GM04503 (cell line): ENCODE measurements at places on chromosomes 12 and 14.

GRCh38 chr12:128933039-128933438 is 79.8 kb downstream of the GLT1D1 start:
- DNase-seq: no peak

DNA sequence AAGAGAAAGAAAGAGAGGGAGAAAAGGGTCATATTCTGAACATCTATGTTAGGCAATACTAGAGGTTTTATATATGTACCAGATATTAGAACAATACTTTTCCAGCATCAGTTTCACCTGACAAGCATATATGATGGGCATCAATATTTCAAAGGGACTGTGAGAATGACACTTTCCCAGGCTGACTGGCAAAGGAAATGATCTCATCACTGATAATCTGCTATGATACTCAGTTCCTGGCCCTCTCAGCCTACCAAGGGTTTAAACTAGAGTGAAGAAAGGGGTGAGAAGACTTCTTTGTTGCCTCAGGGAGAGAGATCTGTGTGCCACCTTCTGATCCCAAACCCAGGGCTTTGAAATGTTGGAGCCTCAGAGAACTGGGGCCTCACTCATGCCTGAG is 183.5 kb downstream of the TTC8 start:
- DNase-seq: no peak

DNA sequence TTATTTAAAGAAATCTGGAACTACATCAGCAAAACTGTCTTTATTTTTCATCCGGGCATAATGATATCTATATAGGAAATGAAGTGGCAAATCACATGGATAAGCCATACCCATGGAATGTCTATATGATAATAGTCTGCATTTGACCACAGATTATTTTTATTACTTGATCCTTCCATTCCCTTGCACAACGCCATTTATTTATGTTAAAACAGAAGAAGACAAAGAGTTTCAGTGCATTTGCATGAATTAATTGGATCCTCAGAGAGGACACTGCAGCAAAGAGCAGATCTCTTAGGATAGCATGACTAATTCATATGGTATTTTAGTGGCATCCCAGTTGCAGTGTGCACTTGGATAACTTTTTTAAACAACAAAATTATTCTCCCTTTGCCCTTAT is 345.0 kb downstream of the CCDC91 start:
- DNase-seq: peak; percentile 27

GRCh38 chr14:51073731-51074130 is 21.2 kb downstream of the TRIM9 start:
- no peak for DNase-seq

- DNase-seq: no peak
These were observed 797.4 kb upstream of the FBXO33 start for GRCh38 chr14:40229676-40230075.

GRCh38 chr12:131202592-131203378 is 249.1 kb downstream of the ADGRD1 start:
- DNase-seq: no peak

GRCh38 chr12:1872448-1872847 is 46.0 kb downstream of the CACNA2D4 start:
- no peak for DNase-seq

DNA sequence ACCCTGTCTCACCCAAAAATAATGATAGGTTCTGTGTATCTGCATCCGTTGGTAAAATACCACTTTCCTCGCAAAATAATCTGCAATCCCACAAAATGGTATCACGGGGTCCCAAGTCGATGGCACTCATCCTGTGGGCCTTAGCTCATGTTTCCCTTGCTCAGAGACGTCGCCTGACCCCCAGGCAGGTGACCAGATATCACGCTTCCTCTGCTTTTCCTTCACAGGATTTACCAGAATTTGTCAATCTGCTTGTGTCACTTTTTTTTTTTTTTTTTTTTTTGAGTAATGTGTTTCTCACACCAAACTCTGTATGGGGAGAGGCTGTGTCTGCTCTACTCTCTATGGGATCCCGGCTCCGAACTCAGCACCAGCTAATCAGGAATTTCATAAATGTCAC is 162.7 kb downstream of the PRKCH start:
- no peak for DNase-seq

DNA sequence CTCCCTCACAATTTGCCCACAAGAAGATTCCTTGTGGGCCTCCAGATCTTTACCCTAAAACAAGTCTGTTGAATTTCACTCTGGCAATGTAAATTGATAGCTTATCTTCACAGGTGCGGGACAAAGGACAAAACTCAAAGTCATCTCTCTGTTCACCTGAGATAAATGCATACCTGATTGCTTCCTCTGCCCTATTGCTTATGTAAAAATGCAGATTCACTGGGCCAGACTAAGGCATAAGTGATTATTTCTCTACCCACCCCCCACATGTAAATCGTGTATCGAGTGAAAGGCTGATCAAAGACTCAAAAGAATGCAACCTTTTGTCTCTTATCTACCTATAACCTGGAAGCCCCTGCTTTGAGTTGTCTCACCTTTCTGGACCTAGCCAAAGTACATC is 316.8 kb downstream of the SSPN start:
- no peak for DNase-seq

GRCh38 chr12:23098517-23098916 is 473.5 kb downstream of the ETNK1 start:
- DNase-seq: no peak

GRCh38 chr14:21825149-21825743 is 151.6 kb upstream of the OR4E1 start:
- DNase-seq: no peak

DNA sequence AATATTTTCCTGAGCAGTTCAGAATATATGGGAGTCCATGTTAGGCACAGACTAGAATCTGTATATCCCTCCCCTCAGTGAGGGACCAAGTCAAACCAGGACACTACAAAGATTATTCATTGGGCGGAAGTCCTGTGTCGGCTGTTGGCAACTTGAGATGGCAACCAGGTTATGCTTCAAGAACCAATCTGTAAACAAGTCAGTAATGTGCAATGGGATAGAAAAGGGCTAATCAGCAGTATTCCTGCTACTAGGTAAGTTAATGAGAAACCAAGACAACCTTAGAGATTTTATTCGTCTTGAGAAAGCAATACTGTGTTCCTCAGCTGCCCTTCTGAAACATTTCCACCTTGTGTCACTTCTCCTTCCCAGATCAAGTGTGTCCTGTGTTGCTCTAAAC is 26.4 kb downstream of the ARG2 start:
- no peak for DNase-seq

DNA sequence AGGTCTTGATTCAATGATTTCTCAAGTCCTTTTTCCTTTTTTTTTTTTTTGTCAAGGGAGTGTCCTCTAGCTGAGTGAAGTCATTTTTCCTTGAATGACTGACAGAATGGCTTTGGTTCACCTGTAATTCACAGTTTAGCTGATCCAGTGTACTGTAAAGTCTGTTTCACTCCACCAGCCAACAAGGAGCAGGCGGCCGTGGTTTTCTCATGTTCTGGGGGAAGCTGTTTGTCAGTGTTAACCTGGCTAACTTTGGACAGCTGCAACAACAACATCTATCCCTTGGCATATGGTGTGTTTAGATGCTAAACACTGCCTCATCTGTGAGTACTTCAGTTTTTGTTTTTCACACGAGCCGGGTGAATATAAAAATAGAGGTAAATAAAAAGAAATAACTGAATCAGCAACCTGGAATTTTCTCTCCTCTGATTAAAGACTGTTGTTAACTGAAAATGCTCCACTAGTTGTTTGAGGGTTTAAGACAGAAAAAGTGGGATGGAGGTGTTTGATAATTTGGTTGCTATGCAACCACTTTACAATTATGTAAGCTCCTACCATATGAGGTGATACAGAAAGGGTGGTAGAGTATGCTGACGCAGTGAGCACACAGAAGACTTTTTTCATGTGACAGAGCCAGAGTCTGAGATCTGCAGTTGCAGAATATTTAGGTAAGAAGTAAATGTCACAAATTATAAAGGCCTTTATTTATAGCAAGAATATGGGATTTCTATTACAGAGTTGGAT is 50.3 kb upstream of the SLC2A13 start:
- no peak for DNase-seq

GRCh38 chr12:113957627-113958026 is 8.5 kb downstream of the RBM19 start:
- DNase-seq: no peak

DNA sequence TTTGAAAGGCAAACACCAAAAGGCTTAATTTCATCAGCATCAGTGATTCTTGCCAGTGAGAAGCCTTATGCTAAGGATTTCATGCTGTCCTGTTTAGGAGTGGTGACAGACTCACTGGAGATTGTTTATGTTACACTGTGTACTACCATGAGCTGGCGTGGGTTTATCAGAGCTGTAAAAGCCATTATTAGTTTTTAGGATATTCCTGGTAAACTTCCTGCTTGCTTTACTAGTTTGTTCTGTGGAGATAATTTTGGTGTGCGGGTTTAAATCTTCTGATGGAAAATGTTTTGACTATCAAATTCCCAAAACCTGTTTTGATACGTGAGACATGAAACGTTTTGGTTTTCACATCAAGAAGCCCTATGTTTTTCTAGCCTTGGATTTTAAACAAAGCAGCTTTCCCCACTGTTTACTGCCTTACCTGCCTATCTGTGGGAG is 15.2 kb downstream of the PPFIBP1 start:
- DNase-seq: no peak

- DNase-seq: no peak
These were observed 10.0 kb downstream of the HIP1R start for GRCh38 chr12:122845041-122845864.

- no peak for DNase-seq
These were observed 3.1 kb upstream of the STRN3 start for GRCh38 chr14:31029016-31029970.

- DNase-seq: no peak
These were observed 322.2 kb downstream of the TMEM121 start for GRCh38 chr14:105848570-105848969.

DNA sequence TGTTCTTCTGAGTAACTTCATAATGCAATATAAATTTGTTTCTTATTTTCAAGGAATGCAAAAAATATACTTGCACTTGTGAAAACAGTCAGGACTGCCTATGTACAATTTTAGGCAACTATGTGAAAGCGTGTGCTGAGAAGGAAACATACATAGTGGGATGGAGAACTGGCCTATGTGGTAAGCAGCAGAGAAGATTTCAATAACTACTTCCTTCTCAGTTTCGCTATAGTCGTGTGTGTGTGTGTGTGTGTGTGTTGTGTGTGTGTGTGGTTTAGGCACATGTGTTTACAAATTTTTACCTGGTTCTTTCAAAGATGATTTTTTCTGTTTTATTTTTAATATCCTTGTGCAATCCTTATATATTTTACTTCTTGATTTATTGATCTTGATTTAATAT is 211.8 kb downstream of the LRRK2 start:
- no peak for DNase-seq

DNA sequence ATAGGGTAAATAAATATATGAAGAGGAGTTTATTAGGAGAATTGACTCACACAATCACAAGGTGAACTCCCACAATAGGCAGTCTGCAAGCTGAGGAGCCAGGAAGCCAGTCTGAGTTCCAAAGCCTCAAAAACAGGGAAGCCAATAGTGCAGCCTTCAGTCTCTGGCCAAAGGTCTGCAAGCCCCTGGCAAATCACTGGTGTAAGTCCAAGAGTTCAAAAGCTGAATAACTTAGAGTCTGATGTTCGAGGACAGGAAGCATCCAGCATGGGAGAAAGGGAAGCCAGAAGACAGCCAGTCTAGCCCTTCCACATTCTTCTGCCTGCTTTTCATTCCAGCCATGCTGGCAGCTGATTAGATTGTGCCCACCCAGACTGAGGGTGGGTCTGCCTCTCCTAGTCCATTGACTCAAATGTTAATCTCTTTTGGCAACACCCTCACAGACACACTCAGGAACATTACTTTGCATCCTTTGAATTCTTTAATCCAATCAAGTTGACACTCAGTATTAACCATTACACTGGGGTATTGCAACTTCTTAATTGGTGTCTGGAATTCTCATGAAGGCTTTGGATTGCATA is 736.5 kb upstream of the LMO3 start:
- DNase-seq: no peak

DNA sequence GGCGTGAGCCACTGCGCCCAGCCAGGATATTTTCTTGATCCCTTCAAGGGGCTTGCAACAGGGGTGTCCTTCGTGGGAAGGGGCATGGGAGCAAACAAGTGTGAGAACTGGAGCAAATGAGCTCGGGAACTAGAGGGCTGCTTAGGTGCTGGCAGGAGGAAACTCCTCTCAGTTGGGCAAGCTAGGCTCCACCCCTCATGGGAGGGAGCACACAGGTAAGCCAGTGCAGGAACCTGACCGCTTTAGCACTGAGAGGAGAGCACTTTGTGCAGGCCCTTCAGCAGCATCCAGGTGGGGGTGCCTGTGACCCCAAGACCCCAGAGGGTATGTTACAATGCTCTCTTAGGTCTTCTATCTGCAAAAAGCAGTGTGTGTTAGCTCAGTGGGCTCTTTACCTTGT is 755.4 kb upstream of the MDGA2 start:
- no peak for DNase-seq

GRCh38 chr14:92544051-92544720 is 30.6 kb downstream of the RIN3 start:
- DNase-seq: no peak

DNA sequence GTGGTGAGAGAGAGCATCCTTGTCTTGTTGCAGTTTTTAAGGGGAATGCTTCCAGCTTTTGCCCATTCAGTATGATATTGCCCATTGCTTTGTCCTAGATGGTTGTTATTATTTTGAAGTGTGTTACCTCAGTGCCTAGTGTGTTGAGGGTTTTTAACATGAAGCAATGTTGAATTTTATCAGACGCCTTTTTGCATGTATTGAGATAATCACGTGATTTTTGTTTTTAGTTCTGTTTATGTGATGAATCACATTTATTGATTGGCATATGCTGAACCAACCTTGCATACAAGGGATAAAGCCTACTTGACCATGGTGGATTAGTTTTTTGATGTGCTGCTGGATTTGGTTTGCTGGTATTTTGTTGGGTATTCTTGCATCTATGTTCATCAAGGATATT is 302.3 kb upstream of the G2E3 start:
- DNase-seq: no peak

DNA sequence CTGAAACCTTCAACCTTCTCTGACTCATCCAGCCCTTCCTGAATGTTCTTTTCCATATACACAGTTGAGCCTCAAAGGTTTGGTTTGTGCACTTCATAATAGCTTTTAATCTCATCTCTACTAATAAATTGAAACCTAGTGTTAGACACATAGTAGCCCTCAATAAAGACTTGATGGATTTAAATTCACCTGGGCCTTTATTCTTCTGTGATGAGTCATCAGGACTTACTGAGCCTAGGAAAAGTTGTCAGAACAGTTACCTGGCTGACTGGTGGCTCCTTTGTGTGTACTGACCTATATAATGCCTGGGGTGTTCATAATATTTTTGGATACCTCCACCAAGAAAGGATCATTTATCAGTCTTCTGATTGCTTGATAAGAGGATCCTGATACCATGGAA is 86.4 kb upstream of the NTF3 start:
- DNase-seq: no peak

DNA sequence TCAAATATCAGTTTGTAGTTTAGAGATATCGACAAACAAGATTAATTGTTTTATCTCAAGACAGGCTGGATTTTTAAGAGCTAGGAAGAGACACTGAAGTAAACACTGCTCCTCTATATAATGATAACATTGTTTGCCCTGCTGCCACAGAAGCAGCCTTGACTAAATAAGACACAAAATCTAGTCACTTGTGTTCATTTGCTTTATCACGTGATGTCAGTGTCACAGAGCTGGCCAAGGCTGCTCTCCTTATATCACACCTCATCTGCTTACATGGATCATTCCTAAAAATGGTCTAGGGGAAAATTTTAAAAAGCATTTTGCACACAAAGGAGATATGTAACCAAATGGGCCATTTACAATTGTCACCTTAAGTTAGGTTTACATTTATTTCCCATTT is 64.1 kb downstream of the SOX5 start:
- no peak for DNase-seq
